T-helper 22 cell (primary cell): ENCODE measurements at places on chromosomes 3 and 15.

GRCh38 chr15:48887144-48887543 lies 9.2 kb downstream of the EID1 start:
- no peak for DNase-seq

- no peak for DNase-seq
Measured at GRCh38 chr3:105876780-105877327, 8.0 kb upstream of the CBLB start.

DNA sequence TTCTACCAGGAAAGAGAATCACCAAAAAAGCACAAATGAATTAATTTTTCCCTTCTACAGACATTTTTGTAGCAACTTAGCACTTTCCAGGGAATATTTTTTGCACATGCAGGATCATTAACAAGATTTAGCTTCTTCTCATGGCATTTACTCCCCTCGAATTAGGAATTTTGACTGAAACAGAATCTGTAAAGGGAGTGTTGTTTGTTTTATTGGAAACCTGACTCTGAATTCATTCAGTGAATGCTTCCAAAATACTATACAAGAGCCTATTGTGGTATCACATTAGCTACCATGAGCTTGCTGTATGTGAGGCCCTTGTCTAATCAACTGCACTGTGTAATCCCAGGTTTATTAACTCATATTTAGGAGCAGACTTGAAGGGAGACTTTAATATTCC lies 130.4 kb upstream of the ATP10A start:
- DNase-seq = no peak

DNA sequence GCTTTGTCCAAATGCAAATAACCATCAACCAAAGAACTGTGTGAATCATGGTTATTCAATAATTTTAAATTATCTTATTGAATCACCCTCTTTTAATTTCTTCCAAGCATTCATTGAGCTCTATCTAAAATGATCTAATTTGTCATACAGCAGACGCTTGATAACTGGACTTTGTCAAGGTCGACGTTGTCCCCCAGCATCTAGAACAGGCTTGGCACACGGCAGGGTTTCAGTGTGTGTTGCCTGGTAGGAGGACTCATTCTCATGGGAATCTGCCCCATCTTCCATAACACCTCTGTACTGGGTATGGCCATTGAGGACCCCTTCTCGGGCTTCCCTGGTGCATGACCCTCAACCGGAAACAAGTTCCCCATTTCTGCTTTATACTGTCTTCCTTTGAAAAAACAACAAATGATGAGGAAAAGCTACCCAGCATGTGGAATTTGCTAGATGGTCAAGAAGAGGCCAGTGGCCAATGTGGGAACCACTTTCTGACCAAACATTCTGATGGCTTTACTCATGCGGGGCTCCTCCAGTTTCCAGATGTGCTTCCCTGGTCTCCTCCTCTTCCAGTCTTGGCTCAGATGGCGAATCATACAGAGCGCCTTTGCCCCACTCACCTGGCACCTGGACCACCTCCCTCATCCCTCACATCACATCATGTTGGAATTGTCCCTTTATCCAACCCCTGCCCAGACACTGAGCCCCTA lies 41.7 kb upstream of the SEC22A start:
- no peak for DNase-seq

- DNase-seq = no peak
Measured at GRCh38 chr3:41120460-41120859, 78.8 kb upstream of the CTNNB1 start.

GRCh38 chr15:95659656-95660055 lies 670.8 kb upstream of the NR2F2 start:
- DNase-seq = no peak

DNA sequence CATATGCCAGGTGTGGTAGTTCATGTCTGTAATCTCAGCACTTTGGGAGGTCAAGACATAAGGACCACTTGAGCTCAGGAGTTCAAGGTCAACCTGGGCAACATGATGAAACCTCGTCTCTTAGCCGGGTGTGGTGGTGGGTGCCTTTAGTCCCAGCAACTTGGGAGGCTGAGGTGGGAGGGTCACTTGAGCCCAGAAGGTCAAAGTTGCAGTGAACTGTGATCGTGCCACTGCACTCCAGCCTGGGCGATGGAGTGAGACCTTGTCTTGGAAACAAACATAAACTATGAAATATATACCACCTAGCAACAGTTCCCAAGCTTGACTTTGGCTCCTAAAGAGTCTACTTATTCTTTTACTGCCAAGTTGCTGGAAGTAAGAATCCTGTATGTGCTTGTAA lies 30.9 kb downstream of the UBE3A start:
- no peak for DNase-seq

DNA sequence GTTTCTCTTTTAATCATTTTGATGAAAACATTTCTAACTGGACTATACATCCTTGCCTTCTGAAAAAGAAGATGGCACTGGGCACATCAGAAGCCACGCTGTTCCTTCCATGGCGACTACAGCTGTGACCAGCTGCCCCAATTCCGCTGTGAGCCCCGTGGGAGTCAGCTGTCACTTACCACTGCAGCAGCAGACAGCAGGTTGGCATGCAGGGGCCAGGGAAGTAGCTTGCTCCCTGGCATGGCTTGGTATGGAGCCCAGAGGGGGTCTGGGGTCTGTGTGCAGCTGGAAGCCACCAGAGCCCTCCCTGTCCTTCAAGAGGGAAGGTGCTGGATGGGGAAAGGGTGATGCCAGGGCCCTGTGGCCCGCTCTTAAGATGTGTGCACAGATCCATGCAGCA lies 4.5 kb upstream of the ZXDC start:
- no peak for DNase-seq

DNA sequence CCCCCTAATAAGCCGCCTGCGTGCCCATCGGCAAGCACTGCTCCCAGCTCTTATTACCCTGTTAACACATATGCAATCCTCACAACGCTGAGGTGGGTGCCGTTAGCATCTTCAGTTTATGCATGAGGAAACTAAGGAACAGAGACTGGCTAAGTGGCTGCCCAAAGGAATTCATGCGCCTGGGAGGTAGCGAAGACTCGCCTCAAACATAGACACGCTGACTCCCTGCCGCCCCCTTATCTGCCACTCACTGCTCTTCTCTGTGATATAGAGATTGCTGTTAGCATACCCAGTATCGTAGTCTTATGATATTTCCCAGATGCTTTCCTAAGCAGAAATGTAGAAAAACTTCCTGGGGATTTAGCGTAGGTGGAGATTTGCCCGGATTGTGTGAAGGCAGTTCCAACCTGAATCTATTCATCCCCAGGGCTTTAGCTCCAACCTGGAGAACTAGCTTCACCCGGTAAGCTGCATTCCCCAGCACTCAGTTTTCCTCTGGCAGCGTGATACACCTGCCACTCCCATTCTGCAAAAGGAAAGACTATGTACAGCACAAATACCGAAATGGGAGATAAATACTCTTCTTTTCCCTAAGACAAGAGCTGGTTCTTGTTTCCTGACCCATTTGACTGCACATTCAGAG lies 23.7 kb upstream of the CD47 start:
- no peak for DNase-seq

DNA sequence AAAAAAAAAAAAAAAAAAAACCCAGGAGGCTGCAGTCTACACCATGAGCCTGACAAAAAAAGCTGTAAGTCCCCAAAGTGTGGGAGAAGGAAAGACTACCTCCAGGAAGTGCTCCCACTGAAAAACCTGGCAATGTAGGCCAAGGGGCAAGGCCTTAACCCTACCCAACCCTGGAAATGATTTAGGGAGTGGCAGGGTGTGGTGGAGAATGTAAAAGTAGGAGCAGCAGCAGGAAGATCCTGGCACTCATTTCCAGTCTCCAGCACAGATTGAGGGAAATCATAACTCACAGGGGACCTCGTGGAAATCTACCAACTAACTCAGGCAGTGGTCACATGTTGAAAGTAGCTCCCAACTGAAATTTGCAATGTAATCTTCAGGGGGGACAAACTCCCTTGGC lies 839.5 kb downstream of the EPHA3 start:
- no peak for DNase-seq

DNA sequence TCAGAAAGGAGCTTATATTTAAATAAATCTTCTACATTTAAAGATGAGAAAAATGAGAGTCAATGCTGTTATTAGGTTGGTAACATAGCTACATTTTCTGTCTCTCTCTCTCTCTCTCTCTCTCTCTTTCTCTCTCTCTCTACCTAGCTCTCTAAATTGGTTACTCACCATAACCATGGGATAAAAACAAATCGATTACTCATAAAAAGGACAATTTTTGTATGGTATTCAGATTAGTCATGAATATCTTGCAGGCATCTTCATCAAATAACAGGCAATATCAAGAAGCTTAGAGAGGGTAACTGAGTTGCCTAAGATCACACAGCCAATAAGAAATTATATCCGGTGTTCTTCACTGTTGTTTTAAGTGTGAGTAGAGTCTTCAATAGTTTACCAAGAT lies 81.8 kb upstream of the ALCAM start:
- no peak for DNase-seq

DNA sequence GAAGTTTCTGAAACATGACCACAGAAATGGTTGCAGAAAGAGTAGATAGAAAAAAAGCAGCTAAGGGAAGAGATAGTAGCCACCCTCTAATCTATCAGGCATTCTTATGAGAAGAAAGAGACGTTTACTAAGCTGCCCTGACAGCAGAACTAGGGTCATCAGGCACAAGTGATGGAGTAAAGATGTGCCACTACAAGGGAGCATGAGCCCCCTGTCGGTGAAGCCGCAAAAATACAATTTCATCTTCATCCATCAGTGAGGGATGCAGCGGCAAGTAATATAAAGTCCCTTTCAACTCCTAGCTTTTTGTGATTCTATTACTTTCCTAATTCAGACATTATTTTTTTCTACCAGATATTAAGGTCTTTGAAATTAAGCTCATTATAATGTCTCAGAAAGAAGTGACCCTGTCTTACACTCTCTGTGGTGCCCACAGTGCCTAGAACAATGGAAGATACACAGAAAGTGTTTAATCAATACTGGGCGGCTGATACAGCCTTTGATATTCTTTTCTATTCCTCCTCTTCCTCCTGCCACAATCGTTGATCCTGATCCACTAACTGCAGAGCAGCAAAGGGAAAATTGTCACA lies 651.6 kb downstream of the NTRK3 start:
- no peak for DNase-seq

- DNase-seq = no peak
Measured at GRCh38 chr3:179589143-179589542, 15.3 kb downstream of the MRPL47 start.

- DNase-seq = no peak
Measured at GRCh38 chr3:189361103-189361835, 189.5 kb downstream of the TPRG1 start.

DNA sequence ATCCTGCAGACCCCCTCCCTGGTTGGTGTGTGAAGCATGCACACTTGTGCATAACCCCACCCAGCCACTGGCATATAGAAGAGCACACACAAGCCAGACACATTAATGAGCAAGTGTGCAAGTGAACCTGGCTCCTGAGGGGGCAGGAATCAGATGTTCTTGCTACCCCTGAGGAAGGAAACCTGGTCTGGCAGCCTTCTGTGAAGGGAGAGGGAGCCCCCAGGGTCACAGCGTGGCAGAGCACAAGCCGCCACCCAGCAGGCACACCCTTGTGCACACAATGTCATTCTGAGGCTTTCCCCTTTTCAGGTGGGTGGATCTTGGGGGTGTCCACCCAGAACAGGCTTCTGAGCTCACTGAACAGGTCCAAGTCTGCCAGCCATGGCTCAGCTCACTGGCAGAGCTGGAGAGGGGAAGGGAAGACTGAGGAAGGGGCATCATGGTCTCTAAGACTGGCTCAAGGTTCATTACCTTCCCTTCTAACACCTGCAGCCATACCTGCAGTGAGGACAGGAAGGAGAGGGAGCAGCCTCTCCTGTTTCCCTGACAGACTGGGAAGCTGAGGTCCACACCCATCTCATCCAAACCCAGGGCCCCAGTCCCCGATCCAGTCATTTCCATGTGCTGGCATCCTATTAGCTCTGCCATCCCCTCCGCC lies 31.6 kb upstream of the SEMA3F start:
- DNase-seq = no peak

GRCh38 chr3:9581742-9582141 lies 28.1 kb upstream of the LHFPL4 start:
- DNase-seq = no peak

GRCh38 chr3:69178838-69179739 lies 56.7 kb upstream of the LMOD3 start:
- no peak for DNase-seq

DNA sequence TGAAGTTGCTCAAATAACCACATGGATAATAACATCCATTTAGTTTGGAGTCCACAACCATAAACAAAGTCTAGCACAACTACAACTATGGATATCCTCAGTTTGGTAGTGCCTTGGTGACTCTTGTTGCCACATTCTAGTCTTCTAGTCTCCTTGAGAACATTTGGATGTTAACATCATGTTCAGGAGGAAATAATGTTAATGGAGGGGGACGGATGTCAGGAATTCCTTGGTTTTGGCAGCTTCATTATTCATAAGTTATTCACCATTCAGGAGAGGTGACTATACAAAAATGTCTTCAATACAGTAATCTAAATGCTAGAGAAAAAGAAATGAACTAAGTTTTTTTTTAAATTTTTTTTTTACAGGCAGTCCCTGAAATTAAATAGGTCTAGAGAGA lies 26.4 kb upstream of the GABPB1 start:
- DNase-seq = no peak

- no peak for DNase-seq
Measured at GRCh38 chr15:73328981-73329380, 39.8 kb downstream of the HCN4 start.

- no peak for DNase-seq
Measured at GRCh38 chr3:138879541-138880380, 45.0 kb upstream of the PIK3CB start.

DNA sequence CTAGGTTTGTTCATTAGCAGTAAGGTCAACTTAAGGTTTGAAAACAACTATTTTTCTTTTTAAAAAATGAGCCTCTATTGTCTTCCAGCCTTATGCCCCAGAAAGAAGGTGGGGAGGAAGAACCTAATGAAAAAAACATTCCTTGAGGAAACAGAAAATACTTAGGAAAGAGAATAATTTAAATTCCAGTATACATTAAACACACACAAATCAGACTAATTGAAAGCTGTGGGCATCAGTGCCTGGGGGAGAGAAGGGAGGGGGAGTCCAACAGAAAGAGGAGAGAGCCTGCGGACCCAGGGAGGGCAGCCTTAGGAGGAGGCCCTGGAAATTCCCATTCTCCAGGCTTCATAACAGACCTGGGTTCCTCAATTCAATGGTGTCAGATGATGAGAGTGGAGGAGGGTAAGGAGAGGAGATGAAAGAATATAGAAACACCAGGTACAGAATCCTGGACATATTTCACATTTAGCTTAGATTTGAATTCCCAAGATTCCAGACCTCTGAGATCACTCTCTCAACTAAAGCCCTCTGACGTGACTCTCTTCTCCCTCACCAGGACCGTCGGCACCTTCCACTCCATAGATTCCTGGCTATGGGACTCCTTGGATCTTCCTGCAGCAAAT lies 320.5 kb upstream of the UMPS start:
- DNase-seq = no peak

- DNase-seq = no peak
Measured at GRCh38 chr3:115697263-115698053, 74.1 kb downstream of the GAP43 start.

DNA sequence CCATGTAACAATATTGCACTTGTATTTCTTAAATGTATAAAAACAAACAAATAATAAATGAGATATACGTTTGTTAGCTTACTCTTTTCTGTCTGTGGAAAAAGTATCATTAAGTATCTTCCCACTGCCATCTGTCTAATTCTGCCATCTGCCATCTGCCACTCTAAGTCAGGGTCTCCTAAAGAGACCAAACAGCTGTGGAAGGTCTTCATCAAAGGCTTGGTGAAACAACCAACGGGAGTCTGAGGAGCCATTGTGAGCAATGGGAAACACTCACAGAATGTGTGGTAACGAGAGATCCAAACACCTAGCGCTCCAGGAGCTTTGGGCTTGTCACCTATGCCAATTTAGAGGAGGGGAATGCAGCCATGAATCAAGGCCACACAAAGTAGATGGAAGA lies 28.7 kb upstream of the PFN2 start:
- DNase-seq = no peak
